Stomach (tissue), 19 donors: ENCODE measurements at places on chromosomes 5 and 9. TPM values are rescaled to one million over a fixed set of nuclear protein-coding genes. Genes with fewer than 3 reads are reported as not detected.

DNA sequence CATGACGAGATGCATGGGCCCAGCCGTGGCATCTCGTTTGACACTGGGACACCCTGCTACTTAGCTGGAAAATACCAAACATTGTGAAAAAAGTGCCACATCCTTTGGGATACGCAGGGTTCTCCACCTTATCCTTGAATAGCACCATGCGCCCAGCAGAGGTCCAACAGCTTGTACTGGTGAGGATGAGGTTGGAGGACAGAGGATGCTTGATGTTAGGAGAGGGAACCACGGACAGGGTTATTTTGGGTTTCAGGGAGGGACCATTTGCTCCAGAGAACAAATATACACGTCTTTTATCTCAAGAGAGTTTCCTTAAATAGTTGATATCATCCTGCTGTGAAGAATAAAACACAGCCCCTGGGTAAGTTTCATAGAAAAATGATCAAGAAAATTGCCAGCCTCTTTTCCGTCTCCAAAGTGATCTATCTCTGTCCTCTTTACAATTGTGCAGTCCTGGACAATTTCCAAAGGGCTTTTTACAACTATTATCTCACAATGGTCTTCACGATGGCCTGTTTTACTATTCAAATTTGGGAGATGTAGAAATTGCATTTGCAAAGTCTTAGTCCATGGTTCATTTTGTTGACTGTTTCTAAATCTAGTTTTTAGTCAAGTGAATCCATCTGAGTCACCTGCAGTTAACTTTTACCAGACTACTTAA, 19.9 kb upstream of the FRRS1L start:
- DNase-seq, result no peak

Gene GLDC
- 3.7 TPM for polyA plus RNA-seq

Gene WDR38
- not detected for polyA plus RNA-seq

DNA sequence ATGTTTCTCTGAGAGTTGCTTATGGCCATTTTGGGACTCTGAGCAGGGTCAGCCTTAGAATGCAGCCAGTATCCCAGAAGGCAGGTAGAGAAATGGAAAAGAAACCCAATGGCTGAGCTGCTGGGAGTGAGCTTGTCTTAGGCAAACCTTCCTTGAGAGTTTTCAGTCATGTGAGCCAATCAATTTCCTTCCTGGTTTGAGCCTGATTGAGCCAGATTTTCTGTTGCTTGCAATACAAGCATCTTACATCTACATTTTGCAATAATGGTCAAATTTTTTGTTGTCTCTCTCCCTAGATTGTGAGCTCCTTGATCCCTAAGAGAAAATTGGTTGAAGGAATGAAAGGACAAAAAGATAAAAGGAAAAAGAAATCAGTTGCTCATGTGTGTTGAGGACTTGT, 155.3 kb downstream of the SNX18 start:
- no peak for DNase-seq

DNA sequence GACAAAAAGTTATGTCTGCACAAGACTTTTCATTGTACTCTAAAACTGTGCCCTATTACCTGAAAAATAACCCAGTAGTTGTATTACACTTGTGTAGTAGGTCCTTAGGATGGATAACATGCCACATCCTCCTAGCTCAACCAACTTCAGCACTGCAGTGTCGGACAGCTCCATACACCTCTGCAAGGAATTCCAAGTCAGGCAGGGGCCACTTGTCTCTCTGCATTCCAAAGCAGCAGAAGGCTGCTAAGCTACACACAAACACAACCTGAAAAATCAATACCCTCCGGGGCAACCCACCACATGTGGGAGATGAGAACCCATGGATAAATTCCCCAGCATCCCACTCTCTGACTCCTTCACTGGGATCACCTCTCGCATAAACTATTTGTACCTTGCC, 50.2 kb downstream of the MED10 start:
- no peak for DNase-seq

DNA sequence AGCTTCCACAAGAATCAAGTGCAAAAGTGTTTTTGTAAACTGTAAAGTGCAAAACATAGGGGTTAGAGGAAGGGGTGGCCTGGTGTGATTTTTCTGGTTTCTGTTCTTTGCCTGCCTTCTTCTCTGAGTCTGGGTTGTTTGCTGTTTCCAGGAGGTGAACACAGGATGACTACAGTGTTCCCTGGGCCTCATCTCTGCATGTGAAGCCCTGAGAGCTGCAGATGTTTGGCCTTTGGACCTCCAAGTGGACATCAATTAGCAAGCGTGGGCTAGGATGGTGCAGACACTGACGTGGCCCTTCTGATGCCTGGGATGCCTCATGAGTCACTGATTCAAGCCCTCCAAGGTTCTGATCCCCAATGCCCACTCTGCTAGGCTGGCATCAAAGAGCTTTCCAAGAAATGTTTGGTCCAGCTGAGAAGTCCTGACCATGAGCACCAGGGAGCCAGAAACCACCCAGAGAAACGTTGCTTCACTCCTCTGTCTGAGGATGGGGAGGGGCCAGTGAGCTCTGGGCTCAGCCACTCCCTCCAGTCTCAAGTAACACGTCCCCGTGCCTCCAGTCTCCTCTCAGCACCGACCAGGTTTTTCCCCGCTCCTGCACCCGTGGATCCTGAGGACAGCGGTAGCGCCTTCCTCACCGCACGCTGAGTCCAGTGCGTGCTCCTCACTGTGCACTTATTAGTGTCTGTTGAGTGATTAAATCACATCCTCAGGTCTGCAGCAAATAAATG, 7.6 kb downstream of the IL9 start:
- DNase-seq, result peak; percentile 32

DNA sequence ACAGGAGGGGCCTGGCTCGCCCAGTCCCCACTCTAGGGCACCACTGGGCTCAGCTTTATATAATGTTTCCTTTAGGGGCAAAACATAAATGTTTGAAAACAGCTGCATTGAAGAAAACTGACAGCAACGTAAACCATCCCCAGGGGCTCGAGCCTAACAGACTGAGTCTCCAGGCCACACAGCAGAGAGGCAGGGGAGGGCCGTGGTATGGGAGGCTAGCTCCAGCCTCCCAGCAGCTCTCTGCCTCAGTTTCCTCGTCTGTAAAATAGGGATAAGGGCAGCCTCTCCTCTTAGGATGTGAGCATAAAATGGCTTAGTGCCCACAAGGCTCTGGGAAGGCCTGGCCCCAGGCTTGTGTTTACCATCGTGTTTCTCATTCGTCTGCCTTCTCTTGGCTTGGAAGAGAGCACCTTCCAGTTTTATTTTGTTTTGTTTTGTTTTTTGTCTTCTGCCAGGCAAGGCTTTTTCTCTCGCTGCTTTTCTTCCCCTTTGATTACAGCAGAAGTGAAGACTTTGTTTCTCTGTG, 2.7 kb downstream of the ANKRD33B start:
- no peak for DNase-seq

DNA sequence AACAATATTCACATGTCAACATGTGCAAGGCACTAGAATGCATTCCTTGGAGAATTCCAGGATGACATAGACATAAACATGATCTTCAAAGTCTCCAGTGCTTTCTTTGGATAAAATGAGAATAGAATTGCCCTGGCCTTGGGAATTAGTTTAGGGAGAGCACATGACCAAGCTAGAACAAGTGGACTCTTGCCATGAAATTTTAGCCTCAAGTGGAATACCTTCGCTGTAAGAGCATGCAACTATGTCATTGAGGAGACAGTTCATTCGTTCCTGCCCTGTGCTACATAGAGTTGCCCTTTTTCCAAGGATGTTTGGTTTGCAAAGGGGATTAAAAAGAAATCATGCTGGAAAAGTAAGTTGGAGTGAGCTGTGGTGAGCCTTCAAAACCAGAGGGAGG, 42.7 kb downstream of the ZFAND5 start:
- no peak for DNase-seq

Gene AK1
- polyA plus RNA-seq, result 64.4 TPM

GRCh38 chr9:115941561-115942315, 211.9 kb upstream of the PAPPA start:
- DNase-seq, result no peak

DNA sequence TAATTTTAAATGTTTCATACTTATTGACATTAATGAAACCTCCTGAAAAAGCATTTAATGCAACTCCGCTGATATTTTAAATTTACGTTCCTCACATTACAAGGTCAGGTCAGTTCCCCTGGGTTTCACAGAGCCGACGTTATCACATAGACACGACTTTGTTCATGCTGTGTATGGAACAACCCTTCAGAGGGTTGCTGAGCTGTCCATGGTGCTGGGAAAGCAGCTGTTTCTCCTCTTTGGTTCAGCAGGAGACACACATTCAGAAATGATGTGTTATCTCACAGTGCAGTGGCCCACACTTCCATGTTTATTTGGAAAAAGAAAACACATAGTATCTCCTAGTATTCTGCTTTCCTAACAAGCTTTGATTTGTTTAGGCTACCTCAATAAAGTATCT, 53.5 kb downstream of the PPP2R2B start:
- DNase-seq, result peak; percentile 82

- DNase-seq, result no peak
These were observed 189.4 kb downstream of the MED10 start for GRCh38 chr5:6188976-6189375.

DNA sequence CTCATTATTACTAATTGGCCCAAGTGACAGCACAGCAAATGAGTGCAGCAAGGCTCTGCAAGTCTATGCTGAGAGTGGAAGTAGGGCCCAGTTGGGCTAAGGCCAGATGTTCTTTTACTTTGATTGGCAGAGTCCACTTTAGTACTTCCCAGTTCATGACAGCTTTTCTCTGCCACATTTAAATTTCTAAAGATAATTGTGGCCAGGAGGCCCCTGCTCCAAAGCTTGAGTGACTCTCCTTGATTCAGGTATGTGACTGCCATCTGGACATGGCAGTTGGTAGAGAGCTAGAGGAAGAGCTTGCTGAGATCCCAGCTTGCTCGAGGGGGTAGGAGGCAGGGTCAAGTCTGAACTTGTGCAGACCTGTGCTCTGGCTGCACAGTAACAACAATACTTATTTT, 154.1 kb downstream of the CARTPT start:
- no peak for DNase-seq

Gene SLC46A2
- polyA plus RNA-seq, result 0.20 TPM

- no peak for DNase-seq
These were observed 75.1 kb upstream of the RGMB start for GRCh38 chr5:98698359-98698758.

Gene DAB2IP
- 25.5 TPM for polyA plus RNA-seq

Gene C5
- 4.0 TPM for polyA plus RNA-seq

- no peak for DNase-seq
These were observed 189.7 kb downstream of the CSNK1G3 start for GRCh38 chr5:123701511-123702200.

- DNase-seq, result peak; percentile 6
These were observed 124.3 kb upstream of the SMARCA2 start for GRCh38 chr9:1890816-1891215.

DNA sequence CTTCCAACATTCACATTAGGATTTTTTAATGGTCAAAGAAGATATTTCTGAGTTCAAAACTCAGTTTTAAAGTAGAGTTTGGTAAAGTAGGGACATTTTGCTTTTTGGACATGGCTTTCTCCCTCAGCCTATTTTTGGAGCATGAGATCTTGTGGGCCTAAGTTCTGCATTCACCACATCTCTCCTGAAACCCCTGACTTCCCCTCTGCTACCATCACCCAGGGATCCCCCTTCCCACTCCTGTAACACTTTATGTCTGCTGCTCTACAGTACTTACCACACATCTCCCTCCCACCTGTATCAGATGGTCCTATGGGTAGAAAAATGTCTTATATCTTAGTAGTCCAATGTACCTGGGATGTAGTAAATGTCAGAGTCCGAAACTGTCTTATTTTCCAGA, 48.2 kb upstream of the JAK2 start:
- no peak for DNase-seq

- no peak for DNase-seq
These were observed 59.5 kb upstream of the FBXL7 start for GRCh38 chr5:15440434-15440833.

DNA sequence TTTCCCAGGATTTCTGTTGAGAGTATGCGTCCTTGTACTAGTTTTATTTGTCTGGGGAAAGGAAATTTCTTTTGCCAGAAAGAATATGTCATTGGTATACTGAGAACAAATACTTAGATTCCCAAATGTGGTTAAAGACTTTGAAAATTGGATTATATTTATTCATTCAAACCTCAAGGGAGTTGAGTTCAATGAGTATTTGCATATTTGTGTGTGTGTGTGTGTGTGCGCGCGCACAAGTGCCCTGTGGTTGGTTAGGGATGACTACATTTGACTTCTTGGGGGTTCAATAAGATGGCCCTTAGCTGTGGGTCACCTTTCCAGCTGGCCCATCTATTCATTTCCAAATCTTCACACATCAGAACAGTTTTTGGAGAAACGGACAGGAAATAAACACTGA, 4.9 kb downstream of the RXFP3 start:
- no peak for DNase-seq

- DNase-seq, result no peak
These were observed 4.5 kb upstream of the ANGPTL2 start for GRCh38 chr9:127126971-127127370.

DNA sequence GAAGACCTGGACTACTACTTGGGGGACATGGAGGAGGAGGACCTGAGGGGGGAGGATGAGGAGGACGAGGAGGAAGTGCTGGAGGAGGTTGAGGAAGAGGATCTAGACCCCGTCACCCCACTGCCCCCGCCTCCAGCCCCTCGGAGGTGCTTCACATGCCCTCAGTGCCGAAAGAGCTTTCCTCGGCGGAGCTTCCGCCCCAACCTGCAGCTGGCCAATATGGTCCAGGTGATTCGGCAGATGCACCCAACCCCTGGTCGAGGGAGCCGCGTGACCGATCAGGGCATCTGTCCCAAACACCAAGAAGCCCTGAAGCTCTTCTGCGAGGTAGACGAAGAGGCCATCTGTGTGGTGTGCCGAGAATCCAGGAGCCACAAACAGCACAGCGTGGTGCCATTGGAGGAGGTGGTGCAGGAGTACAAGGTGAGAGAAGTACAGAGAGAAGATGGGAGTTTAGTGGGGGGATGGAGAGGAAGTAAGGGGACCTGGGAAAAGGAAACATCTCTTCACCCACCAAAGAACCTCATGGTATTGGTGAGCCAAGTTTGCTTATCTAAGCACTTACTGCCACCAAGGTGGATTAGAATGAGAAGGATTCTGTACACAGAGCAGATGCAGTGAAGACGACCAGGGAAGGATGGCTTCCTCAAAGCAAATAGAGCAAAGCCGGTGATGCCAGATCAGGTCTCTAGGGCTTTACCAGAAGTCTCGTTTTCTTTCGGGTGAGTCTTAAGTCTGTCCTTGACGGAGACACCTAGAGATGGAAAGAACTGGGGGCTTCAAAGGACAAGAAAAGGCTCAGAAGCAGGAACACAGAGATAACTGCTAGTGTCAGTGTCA, 1.5 kb downstream of the TRIM41 start:
- DNase-seq, result no peak

DNA sequence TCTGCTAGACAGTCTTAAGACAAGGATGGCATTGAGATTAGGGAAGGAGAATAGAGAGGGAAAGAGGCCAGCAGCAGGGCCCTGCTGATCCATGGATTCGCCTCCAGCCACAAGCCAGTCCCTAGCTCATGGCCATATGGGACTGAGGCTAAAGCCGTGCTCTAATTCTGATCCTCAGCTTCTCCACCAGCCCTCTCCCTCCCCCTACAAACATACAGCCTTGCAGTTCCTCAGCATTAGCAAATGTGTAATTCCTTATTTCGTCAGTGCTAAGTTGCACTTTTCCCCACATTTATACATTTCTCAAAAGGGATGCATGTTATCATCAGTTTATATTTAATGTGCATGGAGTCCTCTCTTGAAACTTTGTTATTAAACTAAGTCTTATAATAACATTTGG, 34.8 kb downstream of the ZNF462 start:
- DNase-seq, result no peak

Gene PCDHB4
- 0.15 TPM for polyA plus RNA-seq

Gene FSD1L
- polyA plus RNA-seq, result 0.78 TPM
